Mesothelial cell of epicardium (in vitro differentiated cells): ENCODE measurements at places on chromosomes 7 and 10.
A peak's percentile ranks its signal among the peaks of the same experiment; 100 is the strongest.

DNA sequence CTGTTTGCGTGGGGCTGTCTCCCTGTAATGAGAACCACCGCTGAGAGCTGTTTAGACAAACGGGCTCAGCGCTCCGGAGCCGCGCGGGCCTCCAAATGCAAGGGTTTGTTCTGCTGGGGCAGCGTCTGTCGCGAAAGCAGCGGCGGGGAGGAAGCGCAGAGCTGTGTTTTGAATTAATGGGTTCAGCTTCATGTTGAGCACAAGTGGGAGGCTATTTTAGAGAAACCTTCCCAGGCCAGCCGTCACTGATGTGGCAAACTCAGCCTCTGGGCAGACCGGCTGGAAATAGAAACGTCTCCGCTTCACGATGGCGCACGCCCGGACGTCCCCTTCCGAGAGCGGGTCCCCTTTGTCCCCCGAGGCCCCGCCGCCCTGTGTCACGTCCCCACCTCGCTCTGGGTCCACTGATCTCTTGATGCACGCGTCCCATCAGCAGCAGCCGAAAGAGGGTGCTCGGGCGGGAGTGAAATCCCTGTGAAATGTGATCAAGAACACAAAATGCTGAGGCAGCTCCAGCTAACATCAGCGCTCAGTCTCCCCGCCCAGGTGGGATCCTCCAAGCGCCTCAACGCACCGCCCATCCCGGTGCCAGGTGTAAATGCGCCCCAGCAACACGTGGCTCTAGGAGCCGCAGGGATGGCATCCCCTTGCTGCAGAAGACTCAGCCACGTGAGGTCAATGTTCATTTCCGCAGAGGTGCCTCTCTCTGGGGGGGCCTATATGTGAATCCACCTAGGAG lies 44.9 kb downstream of the BAMBI start:
- H3K4me3 ChIP-seq, result peak overlapping the region; percentile 74
- H3K27me3 ChIP-seq, result no peaks in the 10 kb centered on the region
- no peaks in the 10 kb centered on the region for H3K36me3 ChIP-seq
- peaks cover 37% of the 10 kb centered on the region for H3K4me1 ChIP-seq

DNA sequence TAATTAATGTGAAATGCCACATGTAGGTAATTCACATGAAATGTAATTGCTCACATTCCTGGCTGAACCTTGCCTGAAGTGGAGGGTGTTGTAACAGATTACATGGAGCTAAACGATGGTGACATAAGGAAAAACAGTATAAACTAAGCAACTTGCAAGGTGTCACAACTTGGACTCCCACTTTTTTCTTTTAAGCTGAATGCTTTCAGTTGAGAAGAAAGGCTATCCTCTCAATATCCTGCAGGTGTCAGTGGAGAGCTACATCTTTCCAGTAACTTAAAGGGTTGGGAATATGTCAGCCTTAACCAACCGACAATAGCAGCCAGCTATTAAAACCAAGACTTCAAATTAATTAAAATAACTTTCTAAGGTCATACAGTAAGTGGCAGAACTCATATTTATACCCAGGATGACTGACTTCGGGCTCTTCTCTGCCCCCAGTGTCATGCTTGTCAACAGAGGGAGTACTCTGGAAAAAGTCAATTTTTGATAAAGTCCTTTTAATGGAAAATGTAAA lies 33.7 kb downstream of the NRBF2 start:
- H3K27me3 ChIP-seq, result no peaks in the 10 kb centered on the region
- H3K4me1 ChIP-seq, result peaks cover 10% of the 10 kb centered on the region
- DNase-seq, result no peak
- H3K27ac ChIP-seq, result no peak overlapping the region

- H3K36me3 ChIP-seq, result no peaks in the 10 kb centered on the region
- H3K4me3 ChIP-seq, result no peak overlapping the region
- H3K27me3 ChIP-seq, result peaks cover 43% of the 10 kb centered on the region
- DNase-seq, result no peak
- H3K27ac ChIP-seq, result no peak overlapping the region
- H3K4me1 ChIP-seq, result no peaks in the 10 kb centered on the region
These were observed 10.1 kb upstream of the LEP start for GRCh38 chr7:128231021-128231420.

- H3K4me3 ChIP-seq, result no peak overlapping the region
- no peaks in the 10 kb centered on the region for H3K27me3 ChIP-seq
- no peak overlapping the region for H3K27ac ChIP-seq
- H3K36me3 ChIP-seq, result peaks cover 8% of the 10 kb centered on the region
- H3K4me1 ChIP-seq, result no peaks in the 10 kb centered on the region
These were observed 14.4 kb downstream of the ALKBH4 start for GRCh38 chr7:102450242-102450641.

GRCh38 chr7:44050121-44050914 lies 5.8 kb downstream of the DBNL start:
- no peak overlapping the region for H3K27ac ChIP-seq
- no peak overlapping the region for H3K4me3 ChIP-seq
- peaks cover 9% of the 10 kb centered on the region for H3K4me1 ChIP-seq
- no peaks in the 10 kb centered on the region for H3K27me3 ChIP-seq
- H3K36me3 ChIP-seq, result peaks cover 17% of the 10 kb centered on the region
- DNase-seq, result no peak

DNA sequence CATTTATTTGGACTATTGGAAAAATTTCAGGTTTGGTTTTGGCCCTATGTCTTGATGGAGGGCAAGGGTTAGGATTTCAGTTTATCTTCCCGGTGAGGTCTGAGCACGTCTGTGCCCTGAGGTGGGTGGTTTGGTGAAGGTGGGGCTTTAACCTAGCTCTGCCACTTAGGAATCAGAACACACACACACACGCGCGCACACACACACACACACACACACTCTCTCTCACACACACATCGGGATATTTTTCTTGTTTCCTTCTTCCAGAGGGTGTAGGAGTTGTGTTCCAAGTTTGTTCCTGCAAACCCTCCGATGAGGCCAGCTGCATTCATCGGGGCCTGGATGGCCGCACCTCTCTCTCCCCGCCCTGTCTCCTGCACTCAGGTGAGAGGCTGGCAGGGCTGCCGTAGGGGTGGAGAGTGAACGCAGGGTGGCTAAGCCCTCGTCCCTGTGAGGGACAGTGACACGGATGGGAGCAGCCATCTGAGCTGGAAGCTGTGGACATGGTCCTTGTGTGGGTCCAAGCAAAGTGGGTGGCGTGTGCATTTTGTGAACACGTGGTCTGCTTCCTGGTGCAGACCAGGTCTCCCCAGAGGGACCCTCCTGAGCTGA lies 34.2 kb downstream of the CHST12 start:
- no peaks in the 10 kb centered on the region for H3K27me3 ChIP-seq
- H3K36me3 ChIP-seq, result peaks cover 21% of the 10 kb centered on the region
- peaks cover 16% of the 10 kb centered on the region for H3K4me1 ChIP-seq
- no peak overlapping the region for H3K4me3 ChIP-seq

- no peak for DNase-seq
- peaks cover 16% of the 10 kb centered on the region for H3K27me3 ChIP-seq
- H3K4me3 ChIP-seq, result peak overlapping the region; percentile 84
- peaks cover 18% of the 10 kb centered on the region for H3K4me1 ChIP-seq
These were observed 20.5 kb upstream of the CFAP46 start for GRCh38 chr10:132962623-132963429.

DNA sequence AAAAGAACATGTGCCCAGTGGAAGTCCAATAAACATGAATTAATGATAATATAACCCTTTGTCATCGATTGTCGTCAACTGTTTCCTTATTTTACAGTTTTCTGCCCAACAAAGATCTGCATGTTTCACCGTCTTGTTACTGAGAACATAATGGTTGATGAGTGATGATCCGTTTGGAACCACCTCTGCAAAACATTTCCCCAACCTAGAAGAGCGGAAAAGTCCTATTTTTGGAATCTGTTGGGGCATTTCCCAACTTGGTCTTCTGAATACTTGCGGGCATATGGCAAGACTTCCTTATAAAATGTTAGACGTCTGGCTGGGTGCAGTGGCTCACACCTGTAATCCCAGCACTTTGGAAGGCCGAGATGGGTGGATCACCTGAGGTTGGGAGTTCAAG lies 32.1 kb downstream of the CNPY1 start:
- H3K4me1 ChIP-seq, result peaks cover 6% of the 10 kb centered on the region
- no peak for DNase-seq
- H3K27ac ChIP-seq, result no peak overlapping the region
- no peak overlapping the region for H3K4me3 ChIP-seq
- no peaks in the 10 kb centered on the region for H3K36me3 ChIP-seq

DNA sequence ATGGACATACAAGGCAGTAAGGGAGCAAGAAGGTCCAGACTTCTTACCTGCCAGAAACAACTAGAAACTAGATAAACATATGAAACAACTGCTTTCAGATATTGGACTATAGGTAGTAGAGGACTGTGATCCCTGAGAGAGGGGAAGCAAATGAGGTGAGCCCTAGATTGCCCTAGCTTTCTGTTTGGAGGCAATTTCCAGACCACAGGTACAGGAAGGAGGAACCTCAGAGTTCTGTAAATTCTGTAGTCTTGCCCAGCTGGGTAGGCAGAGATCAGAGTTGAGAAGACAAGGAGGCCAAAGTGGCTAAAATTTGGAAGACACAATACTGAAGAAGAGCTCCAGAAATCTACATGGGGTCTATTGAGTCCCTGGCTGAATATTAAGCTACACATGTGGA lies 21.0 kb downstream of the CDK6 start:
- DNase-seq, result no peak
- H3K4me3 ChIP-seq, result no peak overlapping the region
- peaks cover 24% of the 10 kb centered on the region for H3K4me1 ChIP-seq

- peaks cover 100% of the 10 kb centered on the region for H3K27me3 ChIP-seq
- peak; percentile 61 for DNase-seq
- H3K27ac ChIP-seq, result no peak overlapping the region
- H3K4me1 ChIP-seq, result peaks cover 4% of the 10 kb centered on the region
- H3K4me3 ChIP-seq, result no peak overlapping the region
These were observed 10.8 kb downstream of the TLX1 start for GRCh38 chr10:101141616-101142532.

GRCh38 chr7:127995156-127995880 lies 35.9 kb downstream of the LRRC4 start:
- peak overlapping the region; percentile 38 for H3K27ac ChIP-seq
- H3K4me3 ChIP-seq, result no peak overlapping the region
- H3K4me1 ChIP-seq, result peaks cover 32% of the 10 kb centered on the region
- peaks cover 21% of the 10 kb centered on the region for H3K36me3 ChIP-seq
